GM12864 (cell line): ENCODE measurements at places on chromosomes 5 and 9.

GRCh38 chr9:1732670-1733069 is 282.5 kb upstream of the SMARCA2 start:
- no peak for DNase-seq

- no peak for DNase-seq
Measured at GRCh38 chr9:111599955-111600343, 502 bp upstream of the PTGR1 start.

GRCh38 chr9:117706421-117707116 is 2.4 kb downstream of the TLR4 start:
- no peak for DNase-seq

- no peak for DNase-seq
Measured at GRCh38 chr9:114606068-114606467, 5.0 kb upstream of the TMEM268 start.

DNA sequence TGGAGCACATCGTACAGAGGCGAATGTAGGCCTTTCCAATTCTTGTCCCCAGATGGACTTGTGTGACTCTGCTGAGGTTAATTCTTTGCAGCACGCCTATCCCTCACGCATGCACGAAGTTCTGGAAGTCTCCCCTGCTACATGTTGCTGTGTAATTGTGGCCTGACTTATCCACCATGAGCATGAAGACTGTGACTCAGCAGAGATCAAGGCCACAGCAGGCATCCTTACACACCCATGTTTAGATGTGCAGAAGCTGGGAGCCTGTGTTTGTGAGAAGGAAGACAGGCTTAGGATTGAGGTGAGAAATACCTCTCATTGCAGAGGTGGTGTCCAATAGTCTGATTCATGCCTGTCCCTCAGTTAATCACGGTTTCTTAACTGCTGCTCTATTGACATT is 135.6 kb downstream of the ICE1 start:
- no peak for DNase-seq

- DNase-seq, result no peak
Measured at GRCh38 chr5:104111632-104112031, 549.0 kb upstream of the NUDT12 start.

GRCh38 chr9:135303280-135303647 is 176.3 kb upstream of the PPP1R26 start:
- no peak for DNase-seq

- DNase-seq, result no peak
Measured at GRCh38 chr5:66551945-66552344, 44.2 kb upstream of the MAST4 start.

- DNase-seq, result no peak
Measured at GRCh38 chr5:137146402-137146890, 352.7 kb downstream of the SPOCK1 start.

DNA sequence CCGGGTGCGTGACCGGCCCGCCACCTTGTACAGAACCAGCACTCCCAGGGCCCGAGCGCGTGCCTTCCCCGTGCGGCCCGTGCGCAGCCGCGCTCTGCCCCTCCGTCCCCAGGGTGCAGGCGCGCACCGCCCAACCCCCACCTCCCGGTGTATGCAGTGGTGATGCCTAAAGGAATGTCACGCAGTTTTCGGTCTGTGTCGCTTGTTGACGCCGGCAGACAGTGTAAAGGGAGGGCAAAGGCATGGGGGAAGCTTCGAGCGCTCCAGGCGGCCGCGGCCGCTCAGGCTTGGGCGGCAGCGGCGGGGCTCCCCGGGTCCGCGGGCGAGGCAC is 1.3 kb downstream of the LRRC26 start:
- DNase-seq, result no peak

DNA sequence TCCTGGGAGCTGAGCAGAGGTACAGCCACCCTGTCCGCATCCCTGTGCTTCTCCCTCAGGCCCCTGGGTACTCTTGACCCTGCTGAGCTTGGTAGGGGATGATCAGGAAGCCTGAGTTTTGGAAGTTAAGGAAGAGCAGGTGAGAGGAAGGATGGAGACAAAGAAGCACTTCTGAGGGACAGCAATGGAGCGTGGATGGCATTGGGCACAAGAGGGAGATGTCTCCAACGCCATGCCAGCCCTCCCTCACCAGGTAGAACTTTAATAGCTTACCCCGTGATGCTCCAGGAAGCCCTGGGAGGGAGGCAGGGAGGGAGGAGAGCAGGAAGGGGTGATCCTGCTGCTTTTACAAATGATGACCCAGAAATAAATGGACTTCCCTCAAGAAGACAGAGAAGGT is 29.9 kb upstream of the SMU1 start:
- DNase-seq, result no peak

DNA sequence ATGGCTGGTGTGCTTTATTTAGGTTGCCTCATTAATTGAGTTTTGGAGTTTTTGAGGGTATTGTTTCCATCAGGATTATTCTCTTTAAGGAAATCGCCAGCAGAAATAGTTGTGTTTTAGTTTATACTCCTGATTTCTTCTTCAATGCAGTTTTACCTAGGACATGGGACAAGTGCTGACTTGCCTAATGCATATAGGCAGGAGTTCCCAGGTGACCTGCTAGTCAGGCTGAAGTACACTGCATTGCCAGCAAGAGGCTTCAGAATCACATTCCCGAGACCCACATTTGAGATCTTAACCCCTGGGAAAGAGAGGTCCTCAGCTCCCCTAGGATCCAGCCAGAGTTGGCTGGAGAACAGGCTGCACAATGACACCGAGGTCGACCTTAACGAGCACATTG is 1.5 kb upstream of the OR1N2 start:
- no peak for DNase-seq

GRCh38 chr5:93845376-93845775 is 104.0 kb upstream of the POU5F2 start:
- DNase-seq, result no peak

GRCh38 chr5:151146061-151146460 is 11.5 kb downstream of the ANXA6 start:
- DNase-seq, result no peak

DNA sequence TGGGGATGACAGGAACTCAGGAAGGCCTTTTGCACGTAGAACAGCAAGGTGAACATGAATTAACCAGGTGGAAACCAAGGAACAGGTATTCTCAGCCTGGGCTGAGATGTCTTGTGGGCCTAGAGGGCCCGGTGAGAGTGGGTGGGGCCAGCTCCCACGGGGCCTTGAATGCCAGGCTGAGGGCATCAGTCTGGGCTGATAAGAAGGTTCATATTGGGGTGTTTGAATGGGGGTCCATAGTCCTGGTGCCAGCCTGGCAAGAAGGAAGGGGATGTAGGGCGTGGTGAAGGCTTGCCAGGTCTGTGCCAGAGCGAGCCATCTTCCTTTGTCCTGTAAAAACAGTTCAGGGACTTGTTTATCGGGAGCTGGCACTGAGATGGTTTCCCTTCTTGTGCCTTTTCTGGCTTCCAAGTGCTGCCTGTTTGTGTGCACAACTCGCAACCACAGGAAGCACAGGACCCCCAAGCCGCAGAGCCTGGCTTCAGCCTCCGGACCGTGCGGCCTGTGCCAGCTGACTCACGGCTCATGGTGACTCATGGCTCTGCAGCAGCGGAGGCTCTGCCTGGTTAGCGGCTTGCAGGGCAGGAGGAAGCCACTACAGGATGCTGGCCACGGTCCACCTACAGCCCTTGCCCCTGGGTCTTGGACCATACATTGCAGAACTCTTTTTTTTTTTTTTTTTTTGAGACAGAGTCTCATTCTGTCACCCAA is 2.4 kb downstream of the CARD19 start:
- DNase-seq, result no peak

DNA sequence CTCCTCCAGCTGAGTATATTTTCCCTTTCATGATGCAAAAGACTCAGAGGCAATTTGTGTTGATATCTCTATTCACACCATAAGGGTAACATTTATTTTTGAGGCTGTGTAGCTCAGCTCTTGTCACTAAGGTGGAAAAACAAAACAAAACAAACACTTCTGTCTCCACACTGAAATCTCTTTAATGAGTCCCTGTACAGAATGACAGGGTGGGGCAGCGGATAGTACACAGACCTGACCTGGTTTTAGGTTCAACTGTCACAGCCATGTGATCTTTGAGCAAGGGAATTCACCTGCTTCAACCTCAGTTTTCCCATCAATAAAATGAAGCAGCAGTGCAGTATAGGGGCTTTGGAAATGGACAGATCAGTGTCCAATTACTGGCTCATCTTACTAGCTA is 29.3 kb downstream of the TLR4 start:
- no peak for DNase-seq

- no peak for DNase-seq
Measured at GRCh38 chr5:5638211-5638610, 215.7 kb downstream of the ICE1 start.

- DNase-seq, result no peak
Measured at GRCh38 chr5:130278136-130278535, 373.9 kb downstream of the CHSY3 start.

DNA sequence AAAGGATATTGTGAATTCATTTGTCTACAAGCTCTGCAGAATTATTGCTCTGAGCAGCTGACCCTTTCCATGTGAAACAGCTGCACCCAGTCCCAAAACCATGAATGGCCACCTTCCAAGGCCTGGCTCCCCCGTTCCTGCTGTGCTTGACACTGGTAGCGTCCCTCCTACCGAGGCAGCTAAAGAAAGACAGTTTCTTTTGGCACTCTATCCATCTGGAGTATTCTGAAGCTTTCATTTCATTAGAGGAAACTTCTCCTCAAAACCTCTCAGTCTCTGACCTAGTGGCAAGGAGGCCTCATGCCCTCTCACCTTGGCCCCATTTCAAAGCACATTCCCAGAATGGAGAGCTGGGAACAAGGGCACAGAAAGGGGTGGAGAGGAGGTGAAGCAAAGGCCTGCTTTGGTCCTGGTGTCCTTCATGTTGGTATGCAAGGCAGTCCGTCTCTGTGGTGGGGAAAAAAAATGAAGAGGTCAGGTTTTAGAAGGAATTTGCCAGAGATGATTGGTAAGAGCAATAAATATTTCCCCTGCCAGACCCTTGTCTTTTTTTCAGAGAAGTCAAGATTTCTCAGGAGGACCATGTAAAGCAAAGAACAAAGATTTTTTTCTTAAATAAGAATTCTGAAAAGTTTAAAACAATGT is 232.0 kb downstream of the RFK start:
- no peak for DNase-seq

GRCh38 chr5:89721353-89721752 is 688.2 kb downstream of the CETN3 start:
- DNase-seq, result no peak

DNA sequence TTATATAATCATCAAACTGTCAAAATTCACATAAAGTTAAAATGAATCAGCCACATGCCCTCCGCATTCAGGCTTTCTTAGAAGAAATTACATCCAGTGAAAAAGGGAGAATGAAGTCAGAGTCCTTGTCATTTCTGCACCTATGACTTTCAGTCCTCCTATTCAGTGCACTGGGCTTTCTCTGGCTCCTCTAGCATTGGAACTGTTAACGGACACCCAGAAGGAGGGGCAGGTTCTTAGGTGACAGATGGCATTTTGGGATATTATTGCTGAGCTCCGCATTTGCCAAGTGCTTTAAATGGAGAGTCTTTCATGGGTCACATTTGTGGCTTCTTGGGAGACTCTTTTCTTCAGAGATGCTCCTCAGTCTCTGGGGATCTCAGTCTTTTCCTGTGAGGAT is 40.0 kb downstream of the ADAMTS19 start:
- no peak for DNase-seq

DNA sequence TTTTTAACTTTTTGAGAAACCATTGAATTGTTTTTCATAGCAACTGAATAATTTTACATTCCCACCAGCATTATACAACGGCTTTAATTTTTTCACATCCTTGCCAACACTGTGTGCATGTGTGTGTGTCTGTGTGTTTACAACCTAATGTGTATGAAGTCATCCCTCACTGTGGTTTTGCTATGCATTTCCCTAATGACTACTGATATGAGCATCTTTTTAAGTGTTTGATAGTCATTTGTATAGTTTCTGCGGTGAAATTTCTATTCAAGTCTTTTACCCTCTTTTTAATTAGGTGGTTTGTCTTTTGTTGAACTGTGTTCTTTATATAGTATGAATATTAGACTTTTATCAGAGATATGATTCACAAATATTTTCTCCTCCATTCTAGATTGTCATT is 263.1 kb upstream of the COX7C start:
- DNase-seq, result no peak

DNA sequence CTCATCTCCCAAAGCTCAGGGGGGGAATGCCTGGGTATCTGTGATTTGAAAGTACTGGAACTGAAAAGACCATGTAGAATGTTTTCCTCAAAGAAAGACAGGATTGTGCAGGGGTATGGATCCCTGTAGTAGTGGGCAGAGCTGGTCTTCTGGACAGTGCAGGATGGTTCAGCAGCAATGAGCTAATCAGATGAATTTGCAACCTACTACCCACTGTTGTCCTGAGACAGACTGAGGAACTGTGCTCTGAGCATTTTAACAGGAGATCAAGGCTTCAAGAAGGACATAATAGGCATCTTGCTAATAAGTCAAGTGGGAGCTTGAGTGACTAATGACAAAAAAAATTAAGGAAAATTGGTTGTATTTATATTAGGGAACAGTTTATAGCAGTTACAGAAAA is 61.7 kb downstream of the FYB1 start:
- no peak for DNase-seq

DNA sequence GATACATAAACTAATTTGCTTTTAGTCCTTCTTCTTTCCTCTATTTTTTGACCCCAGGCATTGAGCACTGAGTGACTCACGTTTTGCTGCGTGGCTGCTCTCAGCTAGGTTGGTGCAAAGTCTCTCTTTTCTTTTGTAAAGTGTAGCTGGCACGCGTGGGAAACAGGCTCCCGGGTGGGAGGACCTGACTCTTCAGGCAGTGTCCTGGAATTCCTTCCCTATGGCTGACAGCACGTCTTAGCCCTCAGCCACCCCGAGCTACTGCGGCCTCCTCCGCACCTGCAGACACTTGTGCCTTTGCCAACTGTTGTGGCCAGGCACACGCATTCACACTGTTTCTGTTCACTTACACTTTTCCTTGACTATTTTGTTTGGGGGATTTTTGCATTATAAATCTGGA is 877 bp upstream of the SCGB3A1 start:
- no peak for DNase-seq

GRCh38 chr9:93007529-93008058 is 50.9 kb upstream of the SUSD3 start:
- no peak for DNase-seq

DNA sequence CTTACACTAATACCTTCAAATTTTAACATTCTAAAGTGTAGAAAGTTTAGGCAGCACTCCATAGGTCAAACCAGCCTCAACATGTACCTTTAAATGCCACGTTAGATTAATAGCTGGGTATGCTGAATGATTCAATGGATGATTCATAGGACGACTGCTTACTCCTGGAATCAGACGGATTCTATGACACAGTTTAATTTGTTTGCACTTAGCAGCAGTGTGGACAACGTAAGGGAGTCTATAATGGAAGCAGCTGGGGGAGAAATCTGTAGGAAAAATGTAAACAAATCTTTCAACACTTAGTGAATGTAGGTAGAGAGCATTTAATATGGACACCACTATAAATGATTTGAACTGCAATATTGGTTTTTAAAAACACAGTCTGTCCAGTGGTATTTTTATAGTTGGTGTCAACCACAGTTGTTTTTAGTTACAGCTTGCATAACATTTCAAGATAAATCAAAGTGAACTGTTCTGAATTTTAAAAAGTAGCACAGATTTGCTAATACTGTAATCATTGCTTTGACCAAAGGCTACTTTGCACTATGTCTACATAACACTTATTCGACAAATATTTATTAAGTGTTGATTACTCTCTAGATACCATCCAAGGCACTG is 701.5 kb upstream of the MEF2C start:
- no peak for DNase-seq

- no peak for DNase-seq
Measured at GRCh38 chr9:137470785-137471184, 11.7 kb upstream of the NSMF start.
